ENCODE measurements at places on chromosomes 6 and 20.
A peak's percentile ranks its signal among the peaks of the same experiment; 100 is the strongest.

- DNase-seq, result peak; percentile 72
Observed at GRCh38 chr6:168884646-168885086, 369.0 kb downstream of the THBS2 start.

DNA sequence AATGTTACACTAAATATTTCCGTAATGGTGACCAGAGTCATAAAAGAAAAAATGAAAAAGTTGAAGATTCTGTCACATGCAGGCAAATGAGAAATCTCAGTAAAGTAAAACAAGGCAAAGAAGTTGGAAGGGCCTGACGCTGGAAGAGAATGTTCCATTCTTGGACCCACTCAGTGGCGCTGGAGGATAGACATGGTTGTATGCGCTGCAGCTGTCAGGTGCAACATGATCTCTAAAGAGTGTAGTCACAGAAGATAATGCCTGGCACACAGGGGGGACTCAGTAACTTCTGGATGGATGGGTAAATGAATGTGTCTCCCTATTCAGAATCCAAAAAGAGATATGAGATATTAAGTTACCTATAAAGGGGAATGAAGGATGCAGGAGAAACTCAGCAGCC lies 116.3 kb downstream of the FAXC start:
- no peak for DNase-seq

GRCh38 chr6:167825332-167826229 lies 1.1 kb upstream of the AFDN start:
- no peak for DNase-seq

- DNase-seq, result no peak
Observed at GRCh38 chr20:19618711-19619110, 139.3 kb upstream of the RIN2 start.

- no peak for DNase-seq
Observed at GRCh38 chr6:36822506-36823269, 16.6 kb downstream of the CPNE5 start.

All from activated T-helper 1 cell treated with Interleukin-2 at 50 U/mL for 16 hours (primary cell).